Activated naive CD4-positive, alpha-beta T cell treated with Interleukin-2 at 50 U/mL for 16 hours (primary cell): ENCODE measurements at places on chromosomes 1 and 21.

DNA sequence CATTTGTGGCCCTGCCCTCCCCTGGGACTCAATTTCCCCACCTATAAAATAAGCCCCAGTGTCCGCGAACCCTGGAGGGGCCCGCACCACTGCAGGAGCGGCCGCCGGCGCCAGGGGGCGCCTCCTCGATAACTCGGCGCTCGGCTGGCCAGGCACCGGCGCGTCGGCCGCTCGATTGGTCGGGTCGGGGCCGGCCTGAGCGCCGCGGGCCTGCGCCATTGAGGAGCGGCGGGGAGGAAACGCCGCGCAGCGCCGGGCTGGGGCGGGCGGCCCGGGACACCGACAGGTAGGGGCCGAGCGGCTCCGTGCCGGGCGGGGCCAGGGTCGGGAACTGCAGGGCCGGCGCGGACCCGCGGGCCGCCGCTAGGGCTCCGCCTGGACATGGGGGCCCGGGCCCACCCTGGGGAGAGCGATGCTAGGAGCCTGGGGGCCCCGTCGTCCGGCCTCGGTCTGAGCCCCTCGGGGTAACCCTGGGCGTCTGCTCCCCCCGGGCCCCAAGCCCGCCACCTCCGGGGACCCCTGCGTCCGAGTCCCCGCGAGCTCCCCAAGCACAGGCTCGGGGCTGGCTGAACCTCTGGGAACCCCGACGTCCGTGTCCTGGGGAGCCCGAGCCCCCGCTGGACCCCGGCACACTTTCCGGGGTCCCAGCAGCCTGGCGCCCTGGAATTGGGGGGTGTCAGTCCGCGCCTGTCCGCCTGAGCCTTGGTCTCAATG is at the start of gene VPS13D:
VPS13D (plus strand) TSS at position 196 of the 714 bp plus-strand sequence. CDS start 4,237 bp downstream, outside the sequence.
- DNase-seq, result peak; percentile 84

GRCh38 chr1:2003541-2004131 is at the start of gene CFAP74:
CFAP74 (minus strand) TSS chr1:2003786; CDS start chr1:1990956, 12,830 bp downstream.
- no peak for DNase-seq

DNA sequence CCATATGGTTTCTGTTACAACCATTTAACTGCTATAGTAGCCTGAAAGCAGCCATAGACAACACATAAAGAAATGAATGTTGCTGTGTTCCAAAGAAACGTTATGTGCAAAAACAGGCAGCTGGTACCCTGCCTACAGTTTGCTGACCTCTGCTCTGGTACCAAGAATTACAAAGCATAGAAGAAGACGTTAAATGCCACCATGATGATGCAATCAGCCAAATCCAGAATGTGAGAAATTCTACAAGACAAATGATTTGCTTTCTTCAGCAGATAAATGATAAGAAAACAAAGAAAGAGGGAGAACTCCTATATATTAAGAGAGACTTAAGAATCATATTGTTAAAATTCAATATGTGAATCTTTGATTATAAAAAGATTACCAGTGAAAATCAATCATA is 97.8 kb upstream of the PDE4B start:
- no peak for DNase-seq

DNA sequence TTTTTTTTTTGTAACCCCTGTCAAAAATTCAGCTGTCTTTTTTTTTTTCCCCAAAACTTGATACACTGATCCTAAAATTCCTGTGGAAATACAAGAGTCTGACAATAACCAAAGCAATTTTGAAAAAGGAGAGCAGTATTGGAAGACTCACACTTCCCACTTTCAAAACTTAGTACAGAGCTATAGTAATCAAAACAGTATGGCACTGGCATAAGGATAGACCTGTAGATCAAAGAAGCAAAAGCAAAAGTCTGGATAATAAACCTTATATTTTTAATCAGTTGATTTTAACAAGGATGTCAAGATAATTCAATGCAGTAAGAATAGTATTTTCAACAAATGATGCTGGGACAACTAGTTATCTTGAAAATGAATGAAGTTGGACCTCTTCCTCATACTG is 17.3 kb downstream of the FBXO28 start:
- DNase-seq, result no peak

GRCh38 chr1:178434899-178435435 is 61.8 kb downstream of the CLEC20A start:
- DNase-seq, result no peak

- DNase-seq, result no peak
Measured at GRCh38 chr1:63148825-63149645, 173.3 kb upstream of the FOXD3 start.

DNA sequence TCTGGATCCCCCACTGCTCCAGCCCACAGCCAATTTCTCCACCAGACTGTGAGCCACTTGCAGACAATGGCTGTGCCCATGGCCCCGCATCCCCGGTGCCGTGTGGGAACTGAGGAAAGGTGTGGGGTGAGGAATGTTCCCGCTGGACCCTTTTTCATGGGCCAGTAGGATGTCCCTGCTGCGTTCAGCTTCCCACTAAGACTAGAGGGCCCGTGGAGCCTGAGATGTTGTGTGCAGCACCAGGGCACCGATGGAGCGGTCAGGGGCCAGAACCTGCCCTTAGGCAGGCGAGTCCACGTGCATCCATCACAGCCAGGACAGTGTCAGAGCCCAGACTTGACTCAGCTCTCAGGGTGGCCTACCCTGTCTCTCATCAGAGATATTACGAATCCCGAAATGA is 105.7 kb upstream of the COL6A1 start:
- no peak for DNase-seq

DNA sequence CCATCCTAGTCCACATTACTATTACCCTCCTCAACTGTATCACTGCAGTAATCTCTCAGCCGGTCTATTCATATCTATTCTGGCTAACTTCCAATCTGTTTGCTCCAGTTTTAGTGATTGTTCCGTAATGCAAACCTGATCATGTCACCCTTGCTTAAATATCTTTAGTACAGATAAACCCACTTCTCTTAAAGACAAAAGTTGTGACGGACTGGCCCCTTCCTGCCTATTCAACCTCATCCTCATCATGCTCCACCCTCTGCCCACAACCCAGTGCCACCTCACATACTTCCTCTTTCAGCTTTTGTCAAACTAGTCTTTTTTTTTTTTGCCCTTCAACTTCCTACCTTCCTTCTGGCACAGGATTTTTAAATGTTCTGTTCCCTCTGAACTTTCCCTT is 2.8 kb upstream of the C1orf162 start:
- peak; percentile 64 for DNase-seq

- no peak for DNase-seq
Measured at GRCh38 chr21:35016071-35016470, 33.0 kb downstream of the RUNX1 start.

GRCh38 chr1:205015241-205015640 is 27.8 kb upstream of the CNTN2 start:
- no peak for DNase-seq

DNA sequence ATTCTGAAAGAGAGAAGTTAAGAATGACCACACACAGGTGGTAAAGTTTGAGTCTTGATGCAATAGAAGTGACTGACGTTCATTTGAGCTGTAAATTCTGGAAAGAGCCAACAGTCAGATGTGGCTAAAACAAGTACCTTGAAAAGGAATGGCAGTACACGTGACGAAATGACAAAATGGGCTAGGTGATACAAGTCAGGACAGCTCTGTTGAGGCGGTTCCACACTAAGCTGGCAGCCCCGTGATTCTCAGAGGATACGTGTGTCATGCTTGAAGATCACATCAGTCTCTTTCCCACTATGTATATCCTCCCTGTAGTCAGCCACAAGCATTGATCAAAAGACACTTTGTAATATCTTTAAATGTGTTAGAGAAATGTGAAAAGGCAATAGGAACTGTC is 881.3 kb upstream of the ADGRL2 start:
- no peak for DNase-seq

- no peak for DNase-seq
Measured at GRCh38 chr1:20775700-20776099, 11.4 kb downstream of the HP1BP3 start.

- no peak for DNase-seq
Measured at GRCh38 chr1:182888736-182889531, 49.8 kb downstream of the DHX9 start.

- DNase-seq, result no peak
Measured at GRCh38 chr1:78570539-78570938, 49.7 kb upstream of the IFI44L start.

DNA sequence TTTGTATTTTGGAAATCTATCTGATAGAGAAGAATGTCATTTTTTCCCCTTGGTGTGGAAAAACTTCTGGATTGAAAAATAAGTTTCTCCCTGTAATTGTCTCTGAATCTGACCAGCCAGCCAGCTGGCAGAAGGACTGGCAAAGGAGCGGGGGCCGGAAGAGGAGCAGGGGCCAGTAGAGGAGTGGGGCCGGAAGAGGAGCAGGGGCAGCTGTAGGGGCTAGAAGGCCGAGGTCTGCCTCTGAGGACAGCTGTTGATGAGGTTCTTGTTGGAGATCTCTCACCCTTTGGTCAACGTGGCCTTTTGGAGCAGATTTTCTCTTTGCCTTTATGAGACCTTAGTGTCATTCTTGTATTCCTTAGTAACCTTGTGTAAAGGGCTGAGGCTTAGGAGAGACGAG is 121.8 kb downstream of the GALNT2 start:
- no peak for DNase-seq

- DNase-seq, result no peak
Measured at GRCh38 chr1:105865546-105865945, 1190.9 kb upstream of the PRMT6 start.

DNA sequence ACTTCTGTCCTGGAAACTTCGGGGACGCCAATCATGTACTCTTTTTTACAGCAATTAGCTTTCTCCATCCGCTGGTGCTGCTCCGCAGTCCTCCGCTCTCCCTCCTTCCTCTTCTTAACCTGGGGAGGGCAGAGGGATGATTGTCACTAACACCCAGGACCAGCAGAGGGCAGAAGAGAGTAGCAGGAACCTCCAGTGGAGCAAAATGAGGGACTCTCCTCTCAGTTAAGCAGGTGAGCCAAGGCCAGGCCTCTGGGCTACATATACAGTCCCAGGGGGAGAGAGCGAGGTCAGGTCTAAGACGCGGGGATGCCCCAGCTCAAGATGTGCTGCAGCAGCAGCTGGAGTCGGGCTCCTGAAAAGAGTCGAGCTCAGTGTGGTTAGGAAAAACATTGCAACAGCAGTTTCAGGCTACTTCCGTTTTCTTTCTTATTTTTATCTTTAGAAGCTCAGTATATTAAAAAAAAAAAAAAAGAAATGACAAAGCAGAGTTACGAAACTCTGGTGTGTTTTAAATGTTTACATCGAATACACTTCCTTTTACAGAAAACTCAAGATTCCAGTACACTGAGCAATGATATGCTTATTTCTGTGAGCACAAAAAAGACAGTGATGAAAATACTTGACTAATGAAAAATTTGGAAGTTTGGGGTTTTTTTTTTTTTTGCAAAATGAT is 25.7 kb upstream of the NLRP3 start:
- peak; percentile 83 for DNase-seq

DNA sequence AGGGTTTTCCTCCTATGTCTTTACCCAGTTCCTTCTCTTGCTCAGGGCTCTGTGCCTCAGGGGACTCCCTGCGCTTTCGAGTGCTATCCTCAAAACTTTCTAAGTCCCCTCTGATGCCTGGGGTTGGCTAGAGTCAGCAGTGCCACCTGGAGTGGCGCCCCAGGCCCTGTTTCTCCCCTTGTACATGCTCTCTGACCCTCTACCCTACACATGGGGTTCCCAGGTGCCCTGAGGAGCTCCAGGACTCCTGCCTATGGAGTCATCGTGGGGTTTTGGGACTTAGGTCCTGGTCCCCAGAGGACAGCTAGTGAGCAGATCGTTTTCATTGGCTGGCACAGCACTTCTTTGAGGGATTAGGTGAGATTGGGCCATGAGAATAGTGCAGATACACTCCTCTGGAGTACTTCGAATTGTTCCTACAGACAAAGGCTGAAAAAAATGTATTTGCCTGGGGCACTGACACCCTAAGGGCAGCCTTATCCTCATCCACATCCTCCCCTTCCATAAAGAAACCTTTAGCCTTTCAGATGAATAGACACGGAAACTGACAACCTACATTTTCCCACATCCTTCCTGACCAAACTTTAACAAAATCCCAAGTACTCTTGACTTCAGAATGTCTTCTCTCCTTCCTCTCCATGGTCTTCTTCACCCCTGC is 41.5 kb downstream of the LGR6 start:
- no peak for DNase-seq

GRCh38 chr21:25836396-25836795 is 101.6 kb downstream of the GABPA start:
- no peak for DNase-seq

GRCh38 chr21:21806711-21807597 is 808.7 kb downstream of the NCAM2 start:
- DNase-seq, result no peak

DNA sequence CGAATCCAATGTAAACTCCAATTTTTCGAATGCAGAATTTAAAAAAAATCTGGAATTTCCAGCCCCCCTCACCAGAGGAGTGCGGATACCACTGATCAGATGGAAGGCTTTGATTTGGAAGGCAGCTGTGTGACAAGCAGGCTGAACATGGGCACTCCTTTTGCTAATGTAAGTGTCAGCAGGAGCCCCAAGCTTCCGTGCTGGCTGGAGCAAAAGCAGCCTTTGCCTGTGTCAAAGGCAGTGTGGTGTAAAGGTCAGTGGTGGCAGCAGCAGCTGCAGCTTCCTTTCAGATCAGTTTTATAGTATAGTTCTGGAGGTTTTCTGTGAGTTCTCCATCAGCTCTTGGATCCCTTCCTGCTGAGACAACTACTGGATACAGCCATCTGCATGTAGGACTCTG is 259.9 kb downstream of the CTH start:
- no peak for DNase-seq

DNA sequence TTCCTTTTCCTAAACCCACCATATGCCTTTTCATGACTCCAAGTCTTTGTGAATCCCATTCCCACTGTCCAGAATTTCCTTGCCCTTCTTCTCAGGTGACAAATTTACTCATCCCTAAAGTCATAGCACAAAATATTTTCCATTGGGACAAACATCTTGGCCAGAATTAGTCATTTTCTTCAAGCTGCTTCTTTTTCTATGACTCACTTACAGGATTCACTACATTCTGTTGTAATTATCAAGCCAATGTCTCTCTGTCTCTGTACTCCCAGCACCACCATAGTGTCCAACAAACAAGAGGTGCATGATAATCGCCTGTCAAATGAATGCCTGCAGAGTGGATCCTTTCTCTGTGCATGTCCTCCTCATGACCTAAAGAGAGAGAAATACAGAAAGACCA is 37.8 kb downstream of the SGIP1 start:
- DNase-seq, result no peak

DNA sequence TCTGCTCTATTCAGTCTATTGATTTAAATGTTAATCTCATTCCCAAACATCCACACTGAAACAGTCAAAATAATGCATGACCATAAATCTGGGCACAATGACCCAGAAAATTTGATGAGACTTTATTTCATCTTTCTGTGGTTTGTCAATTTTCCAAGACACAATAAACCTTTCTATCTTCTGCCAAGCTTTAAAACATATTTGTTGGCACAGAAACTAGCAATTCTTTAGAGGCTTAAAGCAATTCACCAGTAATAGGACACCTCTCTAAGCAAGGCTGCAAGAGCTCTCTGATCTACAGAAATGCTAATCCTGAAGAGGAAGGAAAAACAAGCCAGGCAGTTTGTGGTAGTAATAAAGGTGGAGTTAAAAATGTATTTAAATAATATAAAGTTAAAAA is 113.7 kb downstream of the FCRL5 start:
- DNase-seq, result no peak

DNA sequence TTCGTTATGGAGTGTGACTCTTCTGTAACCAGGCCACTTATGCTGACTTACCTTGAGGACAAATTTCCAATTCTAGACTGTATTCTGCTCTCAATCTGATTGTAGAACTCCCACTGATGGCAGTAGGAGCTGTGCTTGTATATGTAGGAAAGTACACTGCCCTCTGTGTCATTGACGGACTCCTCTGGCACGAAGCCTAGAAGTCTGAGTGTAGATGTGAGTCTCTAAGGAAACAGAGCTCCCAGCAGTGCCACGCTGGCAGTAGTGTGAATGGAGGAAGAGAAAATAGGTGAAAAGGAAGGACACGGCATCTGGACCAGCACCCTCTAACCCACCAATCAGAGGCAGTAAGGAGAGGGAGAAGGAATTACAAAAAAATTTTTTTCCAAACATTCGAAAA is 130.4 kb upstream of the ADGRL2 start:
- no peak for DNase-seq
